ENCODE measurements at places on chromosomes 16 and 17. TPM values are rescaled to one million over a fixed set of nuclear protein-coding genes. Genes with fewer than 3 reads are reported as not detected.

The PLA2G10 gene
- total RNA-seq, result not detected

The CYGB gene
- not detected for total RNA-seq

The SMIM22 gene
- not detected for total RNA-seq

The MT3 gene
- not detected for total RNA-seq

The RUNDC3A gene
- total RNA-seq, result 2.6 TPM

The PITPNM3 gene
- total RNA-seq, result 1.1 TPM

The MEIOB gene
- total RNA-seq, result not detected

The GAS2L2 gene
- total RNA-seq, result not detected

The SSTR5 gene
- total RNA-seq, result not detected

Measured in A375 (cell line).